ENCODE measurements at places on chromosomes 6 and 20. TPM values are rescaled to one million over a fixed set of nuclear protein-coding genes. Genes with fewer than 3 reads are reported as not detected.

GRCh38 chr6:97462031-97462430, 179.0 kb upstream of the MMS22L start:
- no peak for DNase-seq

GRCh38 chr20:20463933-20464374, 96.0 kb downstream of the INSM1 start:
- DNase-seq: no peak

GRCh38 chr6:118548136-118548535, at the start of gene PLN:
TSS of gene PLN (plus strand) at chr6:118548296. CDS start at chr6:118558922, 10,626 bp downstream.
- DNase-seq: no peak

- DNase-seq: no peak
These were observed 79.7 kb upstream of the SYNDIG1 start for GRCh38 chr20:24389686-24390085.

DNA sequence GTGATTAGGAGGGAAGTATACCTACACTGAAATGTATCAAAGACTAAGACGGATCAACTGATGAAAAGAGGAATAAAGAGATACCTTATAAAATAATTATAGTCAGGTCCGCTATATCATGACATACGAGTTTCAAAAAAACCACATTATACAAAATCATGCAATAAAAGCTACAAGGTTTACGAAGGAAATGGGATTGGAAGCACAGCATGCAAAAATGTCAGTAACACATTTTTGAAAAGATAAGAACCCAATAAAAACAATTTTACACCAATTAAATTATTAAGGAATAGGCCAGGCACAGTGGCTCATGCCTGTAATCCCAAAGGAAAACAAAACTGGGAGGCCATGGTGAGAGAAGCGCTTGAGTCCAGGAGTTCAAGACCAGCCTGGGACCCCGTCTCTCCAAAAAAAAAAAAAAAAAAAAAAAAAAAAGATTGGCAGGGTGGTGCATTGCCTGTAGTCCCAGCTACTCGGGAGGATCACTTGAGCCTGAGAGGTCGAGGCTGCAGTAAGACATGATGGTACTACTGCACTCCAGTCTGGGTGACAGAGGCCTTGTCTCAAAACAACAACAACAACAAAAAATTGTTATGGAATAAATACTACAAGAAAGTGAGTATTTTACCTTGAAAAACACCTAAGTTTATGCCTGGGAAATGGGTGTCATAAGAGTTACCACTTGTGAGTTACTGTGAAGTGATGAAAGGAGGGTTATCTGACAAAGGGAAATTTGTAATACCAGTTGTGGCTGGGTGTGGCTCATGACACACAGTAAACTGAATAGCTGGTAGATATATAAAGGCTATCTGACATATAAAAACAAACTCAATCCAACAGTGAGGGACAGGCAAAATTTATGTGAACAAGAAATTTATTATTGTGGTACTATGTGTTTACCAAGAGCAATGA, 45.2 kb downstream of the RANBP9 start:
- DNase-seq: no peak

DNA sequence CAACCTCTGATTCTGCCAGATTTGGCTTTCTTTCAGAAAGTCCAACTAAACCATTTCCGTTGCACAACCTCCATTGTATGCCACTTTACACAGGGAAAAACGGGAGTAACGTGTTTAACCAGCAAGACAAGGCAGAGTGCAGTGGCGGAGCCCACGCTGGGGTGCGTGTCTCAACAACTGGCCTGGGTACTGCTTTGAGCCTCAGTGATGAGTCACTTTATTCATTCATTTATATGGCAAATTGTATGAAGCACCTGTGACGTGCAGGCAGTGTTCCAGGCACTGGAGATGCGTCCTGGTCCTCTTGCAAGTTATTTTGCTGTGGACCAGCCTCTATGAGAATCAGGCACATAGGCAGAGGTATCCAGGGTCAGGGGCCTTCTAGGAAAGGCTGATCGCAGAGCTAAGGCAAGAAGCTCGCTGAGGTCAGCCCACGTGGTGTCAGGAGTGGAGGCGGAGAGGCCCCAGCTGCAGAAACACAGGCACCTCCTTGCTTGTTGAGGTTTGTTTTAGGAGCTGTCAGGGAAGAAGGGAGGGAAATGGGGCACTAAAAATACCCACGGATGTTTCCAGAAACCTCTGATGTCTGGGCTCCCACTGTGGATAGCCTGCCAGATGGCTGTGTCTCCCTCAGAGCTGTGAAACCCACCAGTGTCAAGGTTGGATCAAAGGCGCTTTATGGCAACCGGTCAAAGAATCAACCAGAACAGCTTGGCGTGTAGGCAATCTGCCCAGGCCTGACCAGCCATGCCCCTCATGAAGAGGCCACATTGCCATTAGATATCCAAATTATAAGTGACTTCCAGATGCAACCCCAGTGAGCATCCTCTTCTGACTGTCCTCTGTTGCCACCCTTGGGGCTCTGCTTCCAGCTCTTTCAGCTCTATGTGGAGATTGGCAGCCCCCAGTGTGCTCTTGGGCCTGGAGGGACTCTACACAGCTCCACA, 157.2 kb downstream of the CD83 start:
- no peak for DNase-seq

GRCh38 chr20:14829906-14830305, 492.5 kb upstream of the FLRT3 start:
- DNase-seq: no peak

- no peak for DNase-seq
These were observed 65.8 kb upstream of the CCDC167 start for GRCh38 chr6:37565267-37566110.

DNA sequence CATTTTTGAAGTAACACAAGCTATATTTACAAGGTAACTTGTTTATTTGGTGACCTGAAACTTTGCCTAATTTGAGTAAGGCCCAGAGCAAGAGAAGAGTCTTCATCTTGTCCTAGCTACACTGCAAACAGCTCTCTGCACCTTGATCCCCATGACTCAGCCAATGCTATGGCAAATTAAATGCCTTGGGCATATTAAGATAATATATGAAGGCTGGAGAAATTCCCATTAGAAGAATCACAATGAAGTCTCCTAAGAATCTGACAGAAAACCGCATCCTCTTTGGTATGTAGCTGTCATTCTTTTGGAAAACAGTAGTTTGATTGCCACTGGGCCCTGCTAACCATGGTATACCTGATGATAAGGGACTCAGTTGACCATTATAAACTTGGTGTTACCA, 204.5 kb downstream of the UBE3D start:
- no peak for DNase-seq

DNA sequence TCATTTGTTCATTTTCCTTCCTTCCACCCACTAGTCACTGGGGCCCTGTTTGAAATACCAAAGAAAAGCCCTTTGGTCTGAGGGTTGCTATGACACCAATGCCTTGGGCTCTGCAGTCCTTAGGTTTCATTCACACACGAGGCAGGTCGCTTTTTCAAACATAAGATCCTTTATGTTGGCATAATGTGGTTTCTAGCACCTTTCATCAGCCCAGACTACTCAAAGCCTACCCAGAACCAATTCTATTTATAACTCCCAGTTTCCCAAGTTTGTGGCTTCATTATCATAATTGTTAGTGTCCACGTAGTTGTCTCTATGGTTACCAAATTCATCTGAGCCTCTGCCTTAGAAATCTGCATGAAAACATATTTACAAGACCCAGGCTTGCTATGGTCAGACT, 6.6 kb upstream of the TP53RK start:
- DNase-seq: no peak

DNA sequence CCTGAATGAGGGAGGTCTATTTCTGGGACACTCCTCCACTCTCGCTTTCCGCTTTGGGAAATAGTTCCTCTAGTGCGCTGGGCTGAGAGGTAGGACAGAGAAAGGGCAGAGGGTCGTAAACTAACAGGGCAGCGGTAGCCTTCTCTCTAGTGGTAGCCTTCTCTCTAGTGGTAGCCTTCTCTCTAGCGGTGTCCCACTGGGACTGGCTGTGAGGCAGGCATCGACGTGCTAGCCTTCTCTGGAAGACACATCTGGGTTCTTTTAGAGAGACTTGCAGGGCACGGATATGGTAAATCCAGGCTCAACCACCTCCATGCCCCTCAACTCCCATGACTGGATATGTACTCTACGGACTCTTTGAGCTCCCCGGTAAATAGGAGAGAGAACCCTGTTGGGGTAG, 74.7 kb upstream of the SLC22A16 start:
- DNase-seq: no peak

- DNase-seq: no peak
These were observed 44.0 kb upstream of the COL21A1 start for GRCh38 chr6:56291302-56291917.

- DNase-seq: no peak
These were observed 139.5 kb upstream of the AGPAT4 start for GRCh38 chr6:161413355-161413771.

DNA sequence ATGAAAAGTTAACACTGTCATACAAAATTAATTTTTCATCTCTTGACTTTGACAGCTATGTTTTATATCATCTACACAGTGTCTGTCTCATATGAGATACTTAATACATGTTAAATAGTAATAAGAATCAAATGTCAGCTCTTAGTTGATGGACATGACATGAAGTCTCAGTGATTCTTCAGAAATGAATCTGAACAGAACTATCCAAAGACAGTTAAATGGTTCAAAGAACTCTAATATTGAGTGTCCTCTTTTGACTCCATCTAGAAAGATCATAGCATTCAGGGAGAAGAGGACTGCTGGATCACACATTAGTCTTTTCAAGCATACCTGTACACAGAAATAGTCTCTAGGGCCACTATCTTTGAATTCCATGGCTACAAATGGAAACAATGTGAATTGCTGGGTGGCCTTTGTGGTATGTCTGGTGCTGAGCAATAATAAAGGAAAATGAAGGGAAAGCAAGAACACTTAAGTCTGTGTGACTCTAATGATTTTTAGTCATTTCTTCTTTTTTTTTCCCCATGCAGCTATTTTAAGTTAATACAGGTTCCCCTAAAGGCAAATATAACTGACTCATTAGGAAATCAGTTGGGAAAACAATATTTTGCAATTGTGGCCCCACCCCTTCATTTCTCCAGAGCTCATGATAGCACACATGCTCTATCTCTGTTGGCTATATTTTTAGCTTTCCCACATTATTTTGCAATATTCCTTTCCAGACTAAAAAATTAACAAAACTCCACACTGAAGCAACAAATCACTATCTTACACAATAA, 367.5 kb downstream of the GRIK2 start:
- DNase-seq: no peak

DSN1 gene
- 6.4 TPM for total RNA-seq

RAB44 gene
- total RNA-seq: 0.35 TPM

NECAB3 gene
- 22.5 TPM for total RNA-seq

SNAP25 gene
- 0.29 TPM for total RNA-seq

PGC gene
- total RNA-seq: not detected

WFDC12 gene
- not detected for total RNA-seq

OR5V1 gene
- not detected for total RNA-seq

Data from mesenteric fat pad (tissue), 1 donor.